ENCODE measurements at places on chromosomes 5 and 9. TPM values are rescaled to one million over a fixed set of nuclear protein-coding genes. Genes with fewer than 3 reads are reported as not detected.

- DNase-seq, result no peak
These were observed 25.7 kb downstream of the FRMPD1 start for GRCh38 chr9:37676411-37676830.

GRCh38 chr9:81999806-82000205 is 11.2 kb downstream of the SPATA31D1 start:
- no peak for DNase-seq

DNA sequence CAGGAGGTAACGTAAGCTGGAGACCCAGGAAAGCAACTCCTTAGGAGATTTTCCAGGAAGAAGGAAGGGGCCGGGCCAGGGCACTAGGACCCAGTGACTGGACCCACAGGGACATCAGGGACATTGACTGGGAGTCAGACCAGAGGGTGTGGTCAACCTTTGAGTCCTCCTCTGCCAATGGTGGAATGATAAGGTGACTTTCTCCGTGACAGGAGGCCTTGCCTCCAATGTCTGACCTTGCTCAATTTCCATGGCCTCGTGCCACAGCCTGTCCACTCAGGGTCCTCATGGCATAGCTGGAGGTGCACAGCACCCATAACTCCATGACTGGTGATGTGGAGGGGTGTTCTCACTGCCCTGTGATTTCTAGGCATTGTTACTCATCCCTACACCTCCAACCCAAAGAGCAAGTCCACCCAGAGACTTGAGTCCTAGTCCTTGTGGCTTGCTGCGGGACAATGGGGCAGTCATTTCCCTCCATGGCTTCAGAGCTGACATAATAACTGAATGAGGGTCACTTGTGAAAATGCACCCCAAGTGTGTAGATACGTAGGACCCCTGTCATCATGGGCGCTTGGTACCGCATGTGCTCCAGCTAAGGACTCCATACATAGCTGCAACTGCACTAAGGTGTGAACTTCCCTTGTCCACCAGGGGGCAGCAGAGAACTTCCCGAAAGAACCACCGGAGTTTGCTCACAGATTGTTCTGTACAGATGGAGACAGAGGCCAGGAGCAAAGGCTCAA is 4.1 kb upstream of the AMBP start:
- DNase-seq, result peak; percentile 63

DNA sequence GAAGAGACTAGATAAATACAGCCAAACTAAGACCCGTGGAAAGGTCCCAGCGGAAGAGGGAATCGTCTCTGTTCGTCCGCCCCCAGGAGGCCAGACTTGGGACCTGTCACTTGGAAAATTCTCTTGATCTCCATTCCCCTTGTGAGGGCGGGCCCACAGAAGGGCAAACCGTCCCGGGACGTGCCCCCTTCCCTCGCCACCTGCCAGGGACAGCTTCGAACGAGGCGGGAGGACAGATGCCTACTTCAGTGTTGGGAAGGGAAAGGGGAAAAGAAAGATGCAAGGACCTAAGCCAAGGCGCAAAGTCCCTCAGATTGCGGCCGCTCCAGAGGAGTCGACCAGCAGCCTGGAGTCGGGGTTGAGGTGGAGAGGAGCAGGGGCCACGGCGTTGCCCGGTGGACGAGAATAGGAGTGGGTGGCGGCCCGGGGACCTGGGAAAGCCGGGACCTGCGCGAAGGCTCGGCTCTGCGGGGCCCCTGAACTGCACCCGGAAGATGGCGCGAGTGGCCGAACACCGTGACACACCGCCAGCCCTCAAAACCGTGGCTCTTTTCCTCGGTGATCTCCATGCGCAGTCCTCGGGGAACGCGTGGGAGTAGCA is 4.4 kb upstream of the EBF1 start:
- DNase-seq, result no peak

- no peak for DNase-seq
These were observed 12.3 kb downstream of the SUSD1 start for GRCh38 chr9:112162621-112163413.

- no peak for DNase-seq
These were observed 338.2 kb upstream of the WWC1 start for GRCh38 chr5:167953151-167953798.

CCNI2 gene
- total RNA-seq, result not detected

ENTREP1 gene
- total RNA-seq, result 2.1 TPM

TMED9 gene
- total RNA-seq, result 103 TPM

PIK3R1 gene
- total RNA-seq, result 91.5 TPM

NPDC1 gene
- total RNA-seq, result 95.8 TPM
